ENCODE measurements at places on chromosomes 2 and 18.

DNA sequence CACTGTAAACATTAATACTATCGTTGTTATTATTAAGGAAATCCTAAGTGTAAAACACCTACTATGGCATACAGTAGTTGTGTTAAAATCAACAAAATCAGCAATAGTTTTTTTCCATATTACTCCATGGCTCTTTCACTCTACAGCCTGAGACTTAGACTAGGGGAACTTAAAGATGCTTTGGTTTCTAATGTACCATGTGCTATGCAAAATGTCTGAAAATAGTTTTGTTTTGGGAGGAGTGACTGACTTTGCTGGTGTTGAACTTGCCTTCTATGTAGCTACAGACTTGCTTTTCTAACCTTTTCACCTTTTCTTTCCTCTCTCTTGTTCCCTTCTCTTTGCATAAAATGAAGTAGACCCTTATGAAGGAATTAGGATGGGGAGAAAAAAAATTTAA is 159.0 kb upstream of the CCDC195 start:
- DNase-seq: no peak

- no peak for DNase-seq
Observed at GRCh38 chr2:135637456-135638087, 104.1 kb upstream of the UBXN4 start.

DNA sequence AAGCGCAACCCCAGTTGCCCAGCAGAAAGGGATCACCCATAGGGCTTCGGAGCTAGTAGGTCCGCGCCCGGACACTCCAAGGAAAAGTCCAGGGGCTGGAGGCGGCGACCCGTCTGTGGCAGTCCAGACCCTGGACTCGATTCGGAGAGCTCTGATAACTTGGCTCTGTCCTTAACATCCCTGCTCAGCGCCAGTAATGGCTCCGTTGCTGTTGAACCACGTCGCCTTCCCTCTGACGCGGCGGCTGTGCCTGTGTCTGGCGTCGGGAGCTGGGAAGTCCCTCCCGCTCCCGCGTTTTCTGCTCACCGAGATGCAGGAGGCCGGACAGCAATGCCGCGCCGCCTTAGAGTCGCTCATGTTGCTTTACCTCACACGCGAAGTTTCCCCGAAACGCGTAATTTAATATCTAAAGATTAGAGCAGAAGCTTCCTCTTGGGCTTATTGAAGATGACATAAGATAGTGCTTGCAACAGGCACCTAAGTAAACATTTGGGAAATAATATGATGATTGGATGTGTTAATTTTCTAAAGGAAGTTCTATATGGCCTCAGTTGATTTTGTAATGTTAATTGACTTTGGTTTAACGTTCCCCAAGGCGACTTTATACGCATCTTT is 1.3 kb upstream of the ZBTB14 start:
- peak; percentile 67 for DNase-seq

DNA sequence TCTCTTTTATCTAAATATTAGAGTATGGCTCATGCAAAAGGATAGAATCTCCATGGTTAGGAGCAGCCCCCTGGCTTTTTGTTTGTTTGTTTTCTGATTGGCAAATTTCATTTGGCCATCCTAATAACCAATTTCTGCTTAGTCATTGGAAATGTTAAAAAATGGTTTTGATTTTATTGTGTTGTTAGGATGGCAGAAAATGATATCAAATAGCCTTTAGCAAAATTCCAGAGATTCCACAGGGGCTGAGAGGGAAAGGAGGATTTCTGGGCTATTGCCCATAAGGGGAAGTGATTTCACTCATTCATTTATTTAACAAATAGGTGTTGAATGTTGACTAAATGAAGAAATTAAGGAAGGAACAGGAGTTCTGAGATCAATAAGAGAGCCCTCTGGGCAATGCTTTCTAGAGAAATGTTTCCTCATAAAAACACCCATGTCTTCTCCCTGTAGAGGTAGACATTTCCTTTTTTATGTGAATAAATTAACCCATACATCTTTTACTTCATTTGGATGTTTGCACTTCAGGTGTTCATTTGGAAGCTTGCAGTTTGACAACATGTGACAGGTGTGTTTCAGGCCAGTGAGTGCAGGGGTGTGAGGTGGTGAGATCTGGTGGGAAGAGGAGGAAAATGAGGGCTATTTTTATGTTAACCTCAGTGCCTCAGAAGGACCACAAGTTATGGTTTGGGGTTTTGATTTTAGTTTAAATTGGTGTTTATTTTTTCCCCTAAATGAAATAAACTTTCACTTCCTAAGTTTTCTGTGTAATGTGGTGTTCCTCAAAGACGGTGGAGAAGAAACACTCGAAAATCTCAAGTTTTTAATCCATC is 61.7 kb upstream of the EPC2 start:
- DNase-seq: no peak

DNA sequence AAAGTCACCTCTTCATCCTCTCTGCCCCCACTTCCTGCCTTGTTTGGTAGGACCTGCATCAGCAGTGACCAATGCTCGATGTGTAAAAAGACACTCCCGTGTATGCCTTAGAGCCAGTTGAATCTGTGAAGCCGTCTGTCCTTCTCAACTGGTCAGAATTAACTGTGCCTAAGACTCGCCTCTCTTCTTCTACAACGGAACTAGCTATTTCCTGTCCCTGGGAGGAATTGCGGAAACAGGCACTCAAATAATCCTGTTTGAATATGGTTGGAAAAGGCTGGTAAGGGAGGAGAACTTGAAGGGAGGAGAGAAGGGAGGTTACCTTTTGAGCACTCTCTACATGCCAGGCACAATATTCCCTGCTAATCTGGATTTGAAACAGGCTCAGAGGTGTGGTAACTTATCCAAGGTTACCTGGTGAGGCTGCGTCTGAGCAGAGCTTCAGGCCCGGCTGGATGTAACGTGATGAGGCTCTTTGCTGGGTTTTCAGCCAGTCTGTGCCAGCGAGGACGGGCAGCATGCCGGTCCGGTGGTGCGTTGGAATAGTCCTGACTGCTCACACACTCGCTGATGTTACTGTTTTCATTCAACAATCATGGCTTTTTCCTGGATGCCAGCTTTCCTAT is 127.0 kb downstream of the FAM168B start:
- DNase-seq: no peak

- no peak for DNase-seq
Observed at GRCh38 chr2:79125721-79125985, 5.4 kb downstream of the REG1A start.

DNA sequence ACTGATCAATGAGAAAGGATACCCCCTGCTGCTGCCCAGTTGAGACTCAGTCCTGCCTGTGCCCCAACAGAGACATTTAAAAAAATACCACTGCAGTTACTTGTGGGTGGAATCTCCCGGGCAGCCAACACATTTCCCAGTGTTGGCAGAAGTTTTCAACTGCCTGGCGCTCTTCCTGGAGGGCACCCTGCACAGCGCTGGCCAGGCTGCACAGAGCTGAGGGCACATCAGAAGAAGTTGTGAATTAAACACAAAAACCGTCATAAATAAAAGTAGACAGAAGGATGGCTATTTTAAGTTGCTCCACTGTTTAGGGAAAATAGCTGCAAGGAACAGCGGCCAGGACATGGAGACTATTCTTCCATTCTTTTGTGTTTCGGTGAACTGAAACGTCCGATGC is 110.2 kb upstream of the THOC1 start:
- DNase-seq: no peak

All from CD4-positive, alpha-beta T cell treated with Interferon alpha-2 for 1 hour (primary cell).